Suppressor macrophage (primary cell): ENCODE measurements at places on chromosomes 11 and 22.

DNA sequence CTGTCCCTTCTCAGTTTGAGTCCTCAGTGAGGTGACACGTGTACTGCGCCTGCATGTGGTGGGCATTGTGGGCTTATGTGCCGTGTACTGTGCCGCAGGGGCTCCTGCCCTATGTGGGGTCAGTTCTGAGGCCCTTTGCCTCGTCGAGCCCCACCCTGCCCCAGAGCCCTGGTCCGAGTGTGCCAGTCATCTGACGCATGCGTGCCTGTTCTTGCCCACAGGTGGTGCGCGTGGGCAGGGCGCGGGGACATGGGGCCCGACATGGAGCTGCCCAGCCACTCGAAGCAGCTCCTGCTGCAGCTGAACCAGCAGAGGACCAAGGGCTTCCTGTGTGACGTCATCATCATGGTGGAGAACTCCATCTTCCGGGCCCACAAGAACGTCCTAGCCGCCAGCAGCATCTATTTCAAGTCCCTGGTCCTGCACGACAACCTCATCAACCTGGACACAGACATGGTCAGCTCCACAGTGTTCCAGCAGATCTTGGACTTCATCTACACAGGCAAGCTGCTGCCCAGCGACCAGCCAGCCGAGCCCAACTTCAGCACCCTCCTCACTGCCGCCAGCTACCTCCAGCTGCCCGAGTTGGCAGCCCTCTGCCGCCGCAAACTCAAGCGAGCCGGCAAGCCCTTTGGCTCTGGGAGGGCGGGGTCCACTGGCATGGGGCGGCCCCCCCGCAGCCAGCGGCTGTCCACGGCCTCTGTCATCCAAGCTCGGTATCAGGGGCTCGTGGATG is 22.3 kb upstream of the TMEM191C start:
- no peak for DNase-seq

- no peak for DNase-seq
These were observed 68.6 kb downstream of the RAB38 start for GRCh38 chr11:88106666-88107065.

DNA sequence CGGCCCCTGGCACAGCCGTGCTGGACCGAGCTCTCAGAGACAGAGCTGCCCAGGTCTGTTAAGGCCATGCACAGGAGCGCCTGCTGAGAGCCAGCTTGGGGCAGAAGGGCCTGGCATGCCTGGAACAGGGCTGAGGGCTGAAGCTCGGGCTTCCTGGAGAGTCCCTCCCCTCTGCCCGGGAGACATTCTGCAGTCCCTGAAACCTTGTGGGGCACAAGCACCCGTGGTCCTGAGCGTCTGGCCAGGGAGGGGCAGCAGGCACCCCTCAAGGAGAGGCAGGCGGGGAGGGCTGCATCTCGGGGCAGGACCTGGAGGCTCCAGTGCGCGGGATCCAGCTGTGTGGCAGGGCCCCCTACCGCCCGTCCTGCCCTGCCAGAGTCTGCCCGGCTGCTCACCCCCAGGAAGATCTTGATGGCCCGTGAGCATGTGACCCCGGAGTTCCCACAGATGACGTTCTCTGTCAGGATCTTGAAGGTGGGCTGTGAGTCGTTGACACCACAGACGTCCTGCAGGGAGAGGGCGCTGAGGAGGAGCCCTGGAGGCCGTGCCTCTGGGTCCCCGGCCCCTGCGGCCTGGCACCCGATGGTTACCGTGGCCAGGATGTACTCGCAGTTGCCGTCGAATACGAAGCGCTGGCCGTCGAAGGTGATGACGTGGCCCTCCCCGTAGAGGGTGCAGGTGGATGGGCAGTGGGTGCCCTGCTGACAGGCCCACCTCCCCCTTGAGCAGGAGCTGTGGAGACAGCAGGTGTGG is 10.9 kb downstream of the MUC6 start:
- no peak for DNase-seq

GRCh38 chr22:22479999-22480532 is 28.5 kb downstream of the ZNF280B start:
- no peak for DNase-seq

DNA sequence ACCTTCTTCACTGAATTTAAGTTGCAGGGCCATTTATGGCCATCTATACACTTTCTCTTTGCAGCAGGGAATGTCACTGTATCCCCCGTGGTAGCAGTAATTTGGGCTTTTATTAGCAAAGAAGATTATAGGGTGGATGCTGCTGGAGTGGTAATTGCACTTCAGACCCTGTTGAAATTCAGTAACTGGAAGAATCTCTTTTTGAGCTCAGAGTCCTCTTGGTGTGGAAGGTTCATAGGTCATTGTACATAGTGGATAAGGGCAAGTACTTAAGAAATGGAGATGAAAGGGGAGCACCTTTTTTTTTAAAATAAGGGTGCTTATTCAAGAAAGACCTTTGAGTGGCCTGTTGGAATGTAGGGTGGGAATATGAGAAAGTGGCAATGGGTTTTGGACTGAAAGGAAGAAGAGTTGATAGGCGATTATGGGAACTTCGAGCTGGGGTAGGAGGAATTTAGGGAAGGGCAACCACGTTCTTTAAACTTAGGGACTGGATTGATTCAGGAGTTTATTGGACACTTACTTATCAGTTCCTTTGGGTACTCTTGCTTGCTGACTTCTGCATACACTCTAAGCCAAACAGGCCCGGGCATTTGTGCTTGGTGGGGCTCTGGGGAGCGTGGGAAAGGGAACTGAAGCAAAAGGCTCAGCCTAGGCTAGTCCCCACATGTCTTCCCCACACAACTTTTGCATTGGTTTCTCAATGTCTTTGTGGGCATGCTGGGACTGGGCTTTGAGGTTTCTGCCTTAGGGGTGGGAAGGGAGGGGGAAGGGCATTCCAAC is 26.5 kb downstream of the CTNND1 start:
- DNase-seq, result peak; percentile 85

- peak; percentile 90 for DNase-seq
These were observed 23.2 kb upstream of the SESN3 start for GRCh38 chr11:95254131-95254704.

DNA sequence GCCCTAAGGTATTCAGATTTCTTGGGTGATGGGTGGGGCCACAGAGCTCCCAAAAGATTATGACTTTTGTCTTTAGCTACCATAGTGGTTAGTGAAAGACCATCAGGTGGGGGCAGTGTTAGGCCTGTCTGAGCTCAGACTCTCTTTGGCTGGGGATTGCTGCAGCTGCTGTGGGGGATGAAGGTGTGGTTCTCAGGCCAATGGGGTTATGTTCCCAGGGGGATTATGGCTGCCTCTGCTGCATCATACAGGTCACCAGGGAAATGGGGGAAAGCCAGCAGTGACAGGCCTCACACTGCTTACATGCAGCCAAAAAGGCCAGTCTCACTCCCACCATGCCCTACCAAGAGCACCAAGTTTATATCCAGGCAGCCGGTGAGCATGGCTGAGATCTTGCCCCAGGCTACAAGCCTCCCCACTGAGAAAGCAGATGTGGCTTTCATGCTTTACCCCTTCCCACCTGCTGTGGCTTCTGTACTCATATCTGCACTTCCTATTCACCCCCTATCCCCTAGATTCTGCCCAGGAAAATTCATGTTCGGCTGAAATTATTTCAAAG is 24.8 kb downstream of the CNTF start:
- DNase-seq, result no peak

- no peak for DNase-seq
These were observed 786.0 kb downstream of the OPCML start for GRCh38 chr11:132746305-132746704.

GRCh38 chr11:120630122-120630521 is 118.6 kb downstream of the GRIK4 start:
- no peak for DNase-seq

DNA sequence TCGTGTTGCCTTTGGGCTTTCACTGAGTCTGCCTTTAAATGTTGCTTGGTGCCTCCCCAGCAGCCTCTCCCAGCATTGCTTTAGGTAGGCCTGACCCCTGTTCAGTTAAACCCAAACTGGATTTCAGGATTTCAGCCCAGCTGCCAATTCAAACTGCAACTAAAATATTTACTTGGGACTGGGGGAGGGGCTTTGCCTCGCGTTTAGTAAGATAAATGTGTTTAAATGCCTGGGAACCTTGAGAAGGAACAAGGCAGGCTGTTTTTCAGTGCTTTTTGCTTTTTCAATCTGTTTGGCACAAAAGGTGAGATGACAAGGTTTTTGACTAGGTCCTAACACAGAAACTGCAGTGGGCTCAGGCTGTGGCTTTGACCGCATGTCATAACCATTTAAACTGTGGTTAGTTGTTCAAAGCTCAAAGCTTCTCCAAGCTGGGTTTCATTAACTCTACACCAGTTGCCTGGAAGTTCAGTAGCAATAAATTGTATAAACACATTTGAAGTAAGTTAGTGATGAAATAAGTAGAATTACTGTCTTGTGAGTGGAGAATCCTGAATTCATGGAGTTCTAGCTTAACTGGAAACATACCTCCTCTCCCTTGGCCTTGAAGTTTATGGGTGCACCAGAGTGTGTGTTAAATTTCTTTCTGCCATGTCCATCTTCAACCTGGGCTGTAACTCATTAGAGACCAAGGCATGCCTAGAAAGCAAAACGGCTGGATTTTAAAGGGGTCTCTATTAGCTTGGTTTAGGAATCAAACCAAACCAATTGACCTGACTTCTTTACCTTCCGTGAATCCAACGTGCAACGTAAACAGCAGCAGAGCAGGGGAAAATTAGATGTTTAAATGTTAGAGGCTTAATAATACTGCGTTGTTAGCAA is 3.6 kb downstream of the PKNOX2 start:
- DNase-seq, result no peak

- no peak for DNase-seq
These were observed 61.8 kb downstream of the CD82 start for GRCh38 chr11:44627165-44627789.

DNA sequence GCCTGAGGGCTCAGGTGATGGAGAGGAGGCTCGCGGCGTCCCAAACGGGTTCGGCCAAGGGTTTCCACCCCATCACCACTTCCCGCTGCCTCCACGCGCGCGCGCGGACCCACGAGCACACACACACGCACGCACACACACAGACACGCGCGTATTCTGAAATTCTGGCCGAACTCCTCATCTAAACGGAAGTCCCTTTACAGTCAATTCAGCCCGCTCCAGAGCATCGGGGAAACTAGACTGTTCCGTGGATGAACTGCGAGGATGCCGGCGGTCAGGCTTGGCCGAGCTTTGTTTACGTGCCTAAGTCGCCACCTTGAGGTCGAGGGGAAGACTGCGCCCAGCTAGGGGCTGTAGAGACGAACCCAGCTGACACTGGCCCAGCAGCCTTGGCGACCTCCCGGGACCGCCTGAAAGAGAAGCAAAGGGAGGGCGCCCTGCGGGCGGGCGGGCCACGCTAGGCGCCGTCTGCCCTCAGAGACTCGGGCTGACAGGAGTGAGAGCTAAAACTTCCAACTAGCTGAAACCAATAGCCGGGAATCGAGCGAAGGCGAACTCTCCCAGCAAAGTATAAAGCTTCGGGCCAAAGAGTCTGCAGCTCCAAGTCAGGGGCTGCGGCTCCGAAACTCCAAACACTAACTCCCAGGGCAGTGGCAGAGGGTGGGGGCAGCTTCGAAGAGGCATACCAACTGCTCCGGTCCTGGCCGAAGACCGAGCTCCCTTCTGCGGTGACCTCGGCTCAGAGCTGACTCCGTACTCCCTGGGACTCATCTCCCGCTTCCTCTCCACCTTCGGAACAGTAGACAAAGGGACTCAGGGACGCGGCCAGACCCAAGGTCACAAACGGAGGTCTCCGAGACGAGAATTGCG is 124.7 kb upstream of the C11orf58 start:
- peak; percentile 90 for DNase-seq

DNA sequence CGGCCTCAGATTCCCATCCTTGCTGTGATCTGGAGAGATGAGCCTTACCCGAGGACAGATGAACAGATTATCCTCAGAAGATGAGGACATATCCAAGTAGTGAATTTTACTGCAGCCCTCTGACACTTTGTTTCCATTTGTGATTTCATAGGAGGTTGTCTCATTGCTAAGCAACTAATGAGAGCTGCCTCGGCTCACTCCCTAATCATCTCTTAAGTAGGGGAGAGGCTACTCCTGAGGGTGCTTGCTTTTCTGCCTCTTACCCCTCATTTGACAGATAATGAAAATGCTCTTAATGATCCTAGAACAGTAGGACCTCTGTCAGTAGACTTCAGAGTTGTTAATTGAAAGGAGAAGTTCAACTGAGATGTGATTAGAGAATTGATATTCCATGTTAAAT is 150.9 kb downstream of the TBC1D22A start:
- DNase-seq, result no peak

DNA sequence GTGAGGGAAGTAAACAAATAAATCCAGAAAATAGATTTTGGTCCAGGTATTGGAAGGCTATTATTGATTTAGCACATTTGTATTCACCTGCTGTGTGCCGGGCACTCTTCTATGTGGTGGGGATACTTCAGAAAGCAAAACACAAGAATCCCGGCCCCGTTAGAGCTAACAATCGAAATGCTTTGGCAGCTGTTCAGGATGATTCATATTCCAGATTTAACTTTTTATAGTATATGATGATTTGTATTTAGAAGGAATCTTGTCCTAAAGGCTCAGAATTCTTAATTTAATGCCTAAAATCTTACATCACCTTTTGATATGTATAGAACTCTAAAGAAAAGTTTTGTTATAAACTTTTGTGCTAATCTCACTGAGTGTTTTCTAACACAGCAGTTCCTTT is 28.0 kb downstream of the ZC3H12C start:
- DNase-seq, result no peak

- no peak for DNase-seq
These were observed 389.6 kb upstream of the SYN3 start for GRCh38 chr22:33447733-33448132.

GRCh38 chr11:117585631-117586030 is 211.4 kb downstream of the DSCAML1 start:
- DNase-seq, result no peak

DNA sequence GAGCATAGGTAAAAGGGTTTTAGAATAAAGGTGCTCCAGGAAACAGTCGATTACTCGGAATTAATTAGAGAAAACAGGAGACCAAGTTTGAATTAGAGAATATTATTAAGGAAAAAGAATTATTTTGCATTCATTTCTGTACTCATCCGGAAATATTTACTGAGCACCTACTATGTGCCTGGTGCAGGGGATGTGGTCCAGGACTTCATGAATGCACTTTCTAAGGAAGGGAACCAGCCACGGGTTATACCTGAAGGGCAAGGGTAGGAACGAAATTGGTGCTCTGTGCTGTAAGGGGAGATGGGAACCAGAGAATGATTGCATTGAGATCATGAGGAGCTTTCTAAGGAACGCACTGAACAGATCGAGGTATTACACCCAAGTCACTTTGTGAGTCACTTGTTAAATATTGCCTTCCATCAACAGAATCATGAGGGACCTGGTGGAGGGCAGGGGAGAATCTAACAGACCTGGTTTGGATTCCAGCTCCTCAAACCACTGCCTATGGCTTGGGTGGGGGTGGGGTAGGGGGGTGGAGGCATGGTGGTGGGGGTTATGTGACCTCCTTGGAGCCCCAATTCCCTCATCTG is 40.9 kb downstream of the C11orf96 start:
- DNase-seq, result no peak
